Nephron progenitor cell (in vitro differentiated cells): ENCODE measurements at places on chromosomes 16 and 17.
A peak's percentile ranks its signal among the peaks of the same experiment; 100 is the strongest.

DNA sequence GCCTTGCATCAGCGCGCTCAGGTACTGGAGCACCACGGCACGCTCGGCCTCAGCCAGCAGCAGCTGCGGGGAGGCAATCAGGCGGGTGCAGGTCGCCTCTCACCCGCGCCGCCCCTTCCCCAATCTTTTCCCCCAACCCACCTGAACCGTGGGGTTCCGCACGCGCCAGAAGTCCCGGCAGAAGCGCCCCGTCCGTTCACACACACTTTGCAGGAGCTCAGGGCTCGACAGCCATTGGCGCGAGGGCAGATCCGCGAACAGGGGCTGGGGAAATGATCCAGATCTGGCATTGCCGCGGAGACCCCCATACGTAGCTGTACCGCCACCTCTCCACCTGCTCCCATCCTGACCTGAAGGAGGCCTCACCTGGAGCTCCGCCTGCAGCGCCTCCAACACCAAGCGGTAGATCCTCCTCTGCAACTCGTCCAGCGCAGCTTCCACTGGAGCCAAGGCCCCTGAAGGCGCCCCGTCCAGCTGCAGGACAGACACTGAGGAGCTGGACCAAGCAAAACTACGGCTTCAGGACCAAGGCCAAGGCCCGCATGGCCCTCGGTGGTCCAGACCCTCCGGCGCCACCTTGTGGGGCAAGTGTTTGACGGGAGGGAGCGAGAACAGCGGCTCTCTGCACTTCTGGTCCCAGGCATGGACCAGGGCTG, 1.4 kb upstream of the MATCAP1 start:
- DNase-seq, result peak; percentile 98

- no peak for DNase-seq
Observed at GRCh38 chr16:84600343-84601229, 17.3 kb downstream of the COTL1 start.

DNA sequence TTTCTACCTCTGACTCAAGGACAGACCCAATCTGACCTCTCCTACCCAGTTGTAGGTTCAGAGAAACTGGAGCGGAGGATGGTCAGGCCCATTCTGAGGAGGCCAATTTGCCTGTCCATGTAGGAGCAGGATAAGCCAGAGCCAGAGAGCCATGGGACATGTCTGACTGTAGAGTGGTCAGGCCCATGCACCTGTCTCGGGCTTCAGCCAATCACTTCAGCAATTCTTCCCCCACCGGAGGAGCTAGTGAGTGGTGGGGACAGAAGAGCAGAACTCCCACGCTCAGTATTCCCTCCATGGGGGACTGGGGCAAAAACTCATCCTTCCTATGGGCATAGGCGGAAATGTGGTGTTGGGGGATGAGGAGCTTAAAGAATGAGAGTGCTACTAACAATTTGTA, 14.3 kb downstream of the DCAF7 start:
- no peak for DNase-seq

- DNase-seq, result no peak
Observed at GRCh38 chr17:4631836-4632580, 9.5 kb downstream of the ALOX15 start.

DNA sequence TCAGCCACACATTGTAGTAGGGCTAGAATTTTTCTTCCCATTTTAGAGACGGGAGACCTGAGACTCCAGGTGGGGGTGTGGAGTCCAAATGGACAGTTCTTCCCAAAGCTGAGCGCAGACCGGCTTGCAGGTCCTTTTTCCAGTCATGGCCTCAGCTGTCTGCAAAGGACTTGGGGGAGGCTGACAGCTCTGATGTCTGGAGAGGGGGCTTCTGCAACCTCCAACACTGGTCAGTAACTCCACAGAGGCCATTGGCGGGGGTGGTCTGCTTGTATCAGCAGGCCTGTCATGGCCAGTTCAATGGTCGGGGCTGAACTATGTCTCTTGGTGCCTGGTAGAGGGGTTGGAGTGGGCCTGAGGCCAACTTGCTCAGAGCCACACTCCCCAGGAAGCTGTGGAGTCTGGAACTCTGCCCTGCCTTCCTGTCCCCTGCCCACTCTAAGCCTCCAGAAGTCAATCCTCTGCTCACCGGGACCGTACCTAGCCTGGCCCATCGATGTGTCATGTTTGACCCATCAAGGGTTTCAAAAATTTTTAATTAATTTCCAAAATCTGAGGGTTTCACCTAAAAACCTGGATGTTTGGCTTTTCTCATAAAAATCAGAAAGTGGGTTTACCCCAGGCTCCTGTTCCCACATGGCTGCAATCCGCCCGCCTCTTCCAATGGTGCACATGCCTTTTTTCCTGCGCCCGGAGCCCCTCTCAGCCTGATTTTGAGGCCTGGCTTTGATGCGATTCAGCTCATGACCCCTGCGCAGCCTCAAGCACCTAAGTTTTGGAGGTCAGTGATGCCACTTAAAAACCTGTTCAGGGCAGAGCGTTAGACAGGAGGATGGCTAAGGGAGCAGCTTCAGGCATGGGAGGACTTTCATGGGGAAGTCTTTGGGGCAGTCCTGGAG, 39.9 kb downstream of the SNX20 start:
- DNase-seq, result no peak

DNA sequence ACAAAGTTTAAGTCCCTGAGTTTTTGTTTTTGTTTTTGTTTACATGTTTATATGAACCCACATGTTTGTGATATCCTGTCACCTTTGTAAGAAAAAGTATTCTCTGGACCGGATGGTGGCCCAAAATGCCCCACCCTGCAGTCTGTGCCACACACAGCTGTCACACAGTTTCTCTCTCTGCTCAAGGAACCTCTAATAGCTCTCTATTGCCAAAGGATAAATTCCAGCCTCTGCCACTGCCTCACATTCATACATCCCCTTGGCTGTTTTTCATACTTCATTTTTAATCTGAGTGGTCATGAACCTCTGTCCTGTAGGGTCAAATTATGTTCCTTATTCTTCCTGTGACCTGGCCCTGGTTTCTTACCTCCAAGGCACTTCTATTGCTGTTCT, 520.3 kb upstream of the CDH5 start:
- DNase-seq, result no peak

DNA sequence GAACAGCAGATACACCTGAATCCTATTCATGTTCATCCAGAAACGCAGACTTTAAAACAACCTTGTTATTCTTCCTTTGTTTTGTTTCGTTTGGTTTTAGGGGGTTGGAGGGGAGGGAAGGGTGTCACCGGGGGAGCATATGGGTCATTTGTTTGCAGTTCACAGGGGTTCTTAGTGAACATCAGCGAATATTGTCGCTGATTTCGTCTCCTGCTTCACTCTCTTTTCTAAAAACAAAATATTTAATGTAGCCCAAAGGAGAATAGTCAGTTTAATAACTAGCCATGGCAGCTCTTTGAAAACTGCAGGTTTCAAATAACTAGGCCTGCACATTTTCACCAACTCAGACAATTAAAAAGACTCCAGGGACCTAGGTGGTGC, 37.6 kb downstream of the HLF start:
- no peak for DNase-seq
